ENCODE measurements at places on chromosomes 5 and 9.

- DNase-seq, result no peak
These were observed 17.3 kb upstream of the ARSB start for GRCh38 chr5:79002374-79002773.

DNA sequence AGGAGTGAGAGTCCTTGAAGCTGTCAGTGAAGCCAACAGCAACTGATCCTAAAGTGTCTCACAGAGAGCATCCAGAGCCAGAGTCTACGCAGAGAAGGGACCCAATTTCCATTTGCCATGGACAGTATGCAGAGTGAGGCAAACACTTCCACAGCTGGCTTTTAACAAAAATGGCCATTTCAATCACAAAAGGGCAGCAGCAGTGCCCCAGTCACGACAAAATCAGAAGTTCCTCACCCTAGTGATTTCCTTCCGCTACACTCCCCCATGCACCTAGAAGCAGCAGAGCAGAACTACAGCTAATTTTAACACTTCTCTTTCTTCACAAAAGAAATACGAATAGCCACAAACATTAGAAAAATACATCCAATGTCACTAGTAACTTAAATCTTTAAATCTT, 27.9 kb downstream of the FBXW11 start:
- DNase-seq, result no peak

DNA sequence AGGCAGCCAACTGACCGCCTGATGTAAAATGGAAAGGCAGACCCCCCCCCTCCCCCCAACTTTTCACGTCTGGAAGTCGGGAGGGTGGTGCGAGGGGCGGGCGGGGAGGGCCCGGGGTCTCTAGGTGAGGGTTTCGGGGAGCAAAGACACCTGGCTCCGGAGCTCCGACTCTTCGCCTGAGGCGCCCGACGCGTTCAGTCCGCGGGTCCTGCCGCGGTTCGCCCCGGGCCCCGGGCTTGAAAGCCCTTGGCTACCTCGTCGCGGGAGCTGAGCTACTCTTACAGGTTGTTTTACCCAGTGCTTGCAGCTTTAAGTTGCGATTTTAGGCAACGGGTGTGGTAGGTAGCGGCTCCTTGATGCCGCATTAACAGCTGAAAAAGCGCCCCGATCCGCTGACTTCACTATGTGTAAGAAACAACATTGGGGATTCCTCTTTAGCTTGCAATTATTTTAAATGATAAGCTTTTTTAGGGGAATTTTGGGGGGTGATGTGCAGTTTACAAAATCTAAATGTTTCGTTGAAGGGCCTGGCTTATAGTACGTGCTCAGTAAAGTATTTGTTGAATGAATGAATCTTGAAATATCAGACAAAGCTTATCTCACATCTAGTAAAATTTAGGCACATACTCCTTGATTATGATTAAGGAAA, 722 bp downstream of the CDC42SE2 start:
- no peak for DNase-seq

DNA sequence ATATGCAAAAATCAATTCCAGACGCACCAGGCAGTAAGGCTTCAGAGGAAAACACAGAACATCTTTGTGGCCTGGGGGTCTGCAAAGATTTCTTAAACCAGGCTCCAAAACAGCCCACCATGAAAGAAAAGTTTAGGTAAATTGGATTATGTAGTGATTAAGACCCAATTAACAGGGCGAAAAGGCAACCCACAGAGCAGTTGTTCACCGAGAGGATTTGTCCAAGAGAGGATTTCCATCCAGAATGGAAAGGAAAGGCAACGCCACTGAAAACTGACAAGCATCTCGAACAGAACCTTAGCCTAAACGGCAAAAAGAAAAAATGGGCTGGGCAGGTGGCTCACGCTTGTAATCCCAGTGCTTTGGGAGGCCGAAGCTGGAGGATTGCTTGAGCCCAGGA, 37.4 kb downstream of the GLT6D1 start:
- no peak for DNase-seq

DNA sequence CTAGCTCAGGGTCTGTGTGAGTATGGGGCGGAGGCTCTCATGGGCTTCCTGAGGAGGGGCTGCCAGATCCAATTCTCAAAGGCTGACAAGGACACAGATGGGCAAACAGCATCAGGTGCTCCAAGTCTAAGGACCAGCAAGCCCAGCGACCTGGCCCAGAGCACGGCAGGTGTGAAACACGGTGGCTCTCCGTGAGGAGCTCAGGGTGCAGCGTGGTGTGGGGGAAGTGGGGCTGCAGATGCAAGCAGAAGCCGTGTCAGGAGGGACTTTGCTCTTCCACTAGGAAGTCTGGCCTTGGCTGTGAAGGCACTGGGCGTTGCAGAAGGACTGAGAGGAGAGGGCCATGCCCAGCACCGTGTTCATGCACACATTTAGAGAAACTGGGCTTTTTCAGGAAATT, 420.0 kb downstream of the GADD45G start:
- DNase-seq, result no peak

DNA sequence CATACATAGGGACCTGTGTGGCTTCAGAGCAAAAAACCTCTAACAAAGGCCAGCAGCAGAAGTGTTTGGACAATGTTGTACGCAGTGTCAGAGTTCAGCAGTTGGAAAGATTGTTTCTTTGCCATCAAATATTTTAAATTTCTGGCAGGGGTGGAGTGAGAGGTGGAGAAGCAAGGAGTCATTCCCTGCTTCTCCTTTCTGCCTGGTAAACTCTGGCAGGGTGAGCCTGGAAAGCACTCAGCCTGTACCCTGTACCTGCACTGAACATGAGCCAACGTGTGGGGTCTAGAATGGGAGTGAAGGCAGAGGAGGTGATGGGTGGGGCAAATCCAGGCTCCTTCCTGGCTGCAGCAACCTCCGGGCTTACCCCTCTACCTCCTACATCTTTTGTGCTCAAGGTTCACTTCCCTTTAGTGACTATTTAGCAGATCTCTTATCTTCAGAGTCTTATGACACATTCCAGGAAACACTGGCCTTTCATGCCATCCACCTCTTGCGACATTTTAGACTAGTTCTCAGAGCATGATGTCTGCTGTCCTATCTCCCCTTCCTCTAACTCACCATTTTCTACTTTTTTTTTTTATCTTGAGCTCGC, 445.0 kb upstream of the PIK3R1 start:
- DNase-seq, result no peak
